ENCODE measurements at places on chromosomes 2 and 18.
A peak's percentile ranks its signal among the peaks of the same experiment; 100 is the strongest.

DNA sequence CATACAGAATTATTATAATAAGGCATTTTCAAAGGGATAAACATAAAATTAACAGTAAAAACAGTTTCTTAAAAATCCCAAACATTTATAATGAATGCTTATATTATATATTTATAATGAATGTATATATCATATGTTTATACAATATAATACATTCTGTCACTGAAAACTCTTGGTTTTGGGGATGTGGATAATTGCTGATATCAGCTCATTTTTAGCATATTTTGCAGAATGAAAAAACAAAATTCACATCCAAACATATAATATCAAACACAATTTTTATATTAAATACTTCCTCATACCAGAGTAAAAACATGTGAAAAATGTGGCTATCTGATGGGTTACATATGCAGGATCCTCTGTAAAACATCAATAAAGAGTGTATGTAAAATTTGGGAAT lies 202.7 kb upstream of the KLHL14 start:
- DNase-seq = no peak

DNA sequence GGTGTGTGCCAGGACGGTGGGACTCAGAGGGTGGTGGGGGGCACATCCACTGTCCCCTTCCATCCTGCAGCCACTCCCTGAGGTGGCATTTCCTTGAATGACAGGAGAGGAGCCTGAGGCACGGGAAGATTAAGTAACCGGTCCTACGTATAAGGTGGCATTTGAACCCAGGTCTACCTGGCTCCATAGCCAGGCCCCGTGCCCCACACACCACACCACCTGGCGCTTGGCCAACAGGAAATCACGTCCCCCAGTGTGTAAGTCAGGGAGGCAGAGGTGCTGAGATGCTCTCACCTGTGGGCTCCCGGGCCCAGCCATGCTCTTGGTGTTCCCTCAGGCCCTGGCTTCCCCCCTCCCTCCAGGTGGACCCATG lies 53.7 kb downstream of the HPCAL1 start:
- no peak for DNase-seq

GRCh38 chr18:8895987-8896619 lies 190.7 kb downstream of the MTCL1 start:
- no peak for DNase-seq

DNA sequence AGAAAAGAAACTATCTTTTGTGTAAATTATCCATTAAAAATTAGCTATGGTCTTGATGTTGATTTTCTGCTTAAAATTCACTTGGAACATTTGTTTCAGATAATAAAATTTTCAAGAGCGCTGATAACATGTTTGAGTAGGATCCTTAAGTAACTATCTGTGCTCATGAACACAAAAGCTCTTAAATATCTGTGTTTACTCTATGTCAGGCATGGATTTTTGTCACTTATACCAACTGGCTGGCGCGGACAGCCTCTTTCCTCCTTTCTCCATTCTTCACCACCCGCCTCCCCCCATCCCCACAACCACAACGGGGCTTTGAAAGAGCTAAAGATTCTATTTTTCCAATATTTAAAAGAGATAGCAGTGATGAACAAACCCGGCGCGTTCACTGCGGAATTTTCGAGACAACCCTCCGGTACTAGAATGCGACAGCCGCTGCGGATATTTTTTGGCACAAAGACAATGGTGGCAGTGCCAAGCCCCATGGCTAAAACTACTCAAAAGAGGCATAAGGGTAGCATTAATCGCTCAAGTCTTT lies 181.5 kb downstream of the TCF4 start:
- no peak for DNase-seq

GRCh38 chr2:168033966-168034365 lies 213.4 kb downstream of the STK39 start:
- no peak for DNase-seq

GRCh38 chr2:116674188-116674587 lies 1140.3 kb upstream of the DDX18 start:
- DNase-seq = no peak

GRCh38 chr2:12709207-12709522 lies 7.6 kb upstream of the TRIB2 start:
- peak; percentile 89 for DNase-seq

DNA sequence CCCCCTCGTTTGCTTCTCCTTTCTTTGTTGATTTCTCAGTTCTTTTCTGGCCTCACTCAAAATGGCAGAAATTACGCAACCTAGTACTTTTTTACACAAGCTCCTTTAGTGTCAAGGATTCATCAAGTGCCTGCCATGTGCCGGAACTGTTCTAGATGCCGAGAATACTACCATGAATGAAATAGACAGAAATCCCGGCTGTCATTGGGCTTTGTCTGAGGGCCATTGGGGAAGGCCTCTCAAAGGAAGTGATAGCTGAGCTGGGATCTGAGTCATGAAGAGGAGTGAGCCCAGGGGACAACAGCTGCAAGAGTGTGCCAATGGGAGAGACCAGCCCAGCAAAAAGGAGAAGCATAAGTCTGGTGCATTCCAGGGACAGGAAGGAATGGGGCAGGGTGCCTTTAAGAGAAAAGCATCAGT lies 34.3 kb upstream of the PPP1CB start:
- no peak for DNase-seq

DNA sequence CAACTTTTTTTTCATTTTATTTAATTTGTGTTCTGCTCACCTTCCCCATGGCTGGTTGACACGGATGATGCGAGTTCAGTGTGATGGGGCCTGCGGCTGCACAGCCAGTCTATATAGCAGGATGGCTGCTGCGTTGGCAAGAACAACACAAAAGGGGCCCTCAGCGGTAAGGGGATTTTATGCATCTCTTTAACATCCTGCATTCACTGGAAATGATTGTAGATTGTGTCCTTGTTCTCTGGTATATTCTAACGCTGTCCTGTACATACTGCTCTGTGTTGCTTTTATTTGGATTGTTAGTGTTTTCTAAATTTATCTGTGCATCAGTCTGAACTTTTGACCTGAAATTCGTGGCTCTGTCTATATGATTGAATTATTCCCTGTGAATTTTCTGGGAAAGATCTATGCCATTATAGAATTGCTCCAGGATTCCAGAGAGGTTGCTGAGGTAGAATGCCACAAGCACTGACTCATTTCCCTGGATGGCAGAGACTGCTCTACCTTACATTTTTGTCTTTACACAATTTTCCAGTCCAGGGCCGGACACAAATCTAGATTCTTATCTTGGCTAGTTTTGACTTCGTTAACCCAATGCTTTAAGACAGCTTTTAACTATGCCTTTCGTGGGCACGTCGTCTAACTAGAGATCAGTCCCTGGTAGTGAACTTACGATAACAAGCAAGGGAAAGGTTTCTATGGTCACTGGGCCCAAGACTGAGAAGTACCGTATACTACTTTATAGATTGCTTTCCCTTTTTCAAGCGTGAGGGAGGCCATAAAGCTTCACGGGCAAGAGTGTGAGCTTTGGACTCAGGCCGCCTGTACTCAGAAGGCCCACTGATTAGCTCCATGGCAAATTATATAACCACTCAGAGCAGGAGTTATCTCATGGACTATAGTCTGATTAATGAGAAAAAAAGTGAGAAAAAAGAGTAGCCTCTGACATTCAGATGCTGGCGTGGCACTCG lies at the start of gene CRYGC:
Gene CRYGC, minus strand, starts transcription at position 85 of the 968 bp plus-strand sequence. Its CDS starts 36 bp downstream, at position 49.
- DNase-seq = no peak

DNA sequence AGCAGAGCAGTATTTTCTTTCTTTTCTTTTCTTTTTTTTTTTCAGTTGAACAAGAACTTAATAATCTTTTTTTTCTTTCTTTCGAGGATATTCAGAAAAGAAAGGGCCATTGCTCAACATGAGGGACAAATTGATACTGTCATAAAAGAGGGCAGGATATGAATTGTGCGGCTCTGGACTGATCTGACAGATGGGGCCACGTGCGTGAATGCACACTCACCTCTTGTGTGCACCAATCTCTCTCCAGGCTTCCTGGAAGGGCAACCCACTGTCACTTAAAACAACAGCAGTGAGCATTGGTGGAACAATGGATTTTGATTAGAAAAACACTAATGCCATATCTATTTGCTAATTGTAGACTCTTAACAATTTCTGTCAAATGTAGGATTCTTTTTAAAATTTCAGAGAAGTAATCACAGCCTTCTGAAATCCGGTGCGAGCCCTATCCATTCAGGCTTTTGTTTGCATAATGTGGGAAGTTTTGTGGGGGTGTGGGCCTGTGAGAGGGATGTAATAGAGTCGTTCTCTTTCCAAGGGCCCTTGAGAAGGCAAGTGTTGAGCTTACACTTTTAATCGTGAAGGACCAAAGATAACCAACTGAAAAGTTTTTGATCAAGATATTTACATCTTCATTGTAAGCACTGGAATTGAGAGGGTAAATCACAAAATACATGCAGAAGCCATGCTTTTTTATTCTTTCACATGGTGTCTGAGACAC lies 298.8 kb downstream of the SP3 start:
- no peak for DNase-seq

DNA sequence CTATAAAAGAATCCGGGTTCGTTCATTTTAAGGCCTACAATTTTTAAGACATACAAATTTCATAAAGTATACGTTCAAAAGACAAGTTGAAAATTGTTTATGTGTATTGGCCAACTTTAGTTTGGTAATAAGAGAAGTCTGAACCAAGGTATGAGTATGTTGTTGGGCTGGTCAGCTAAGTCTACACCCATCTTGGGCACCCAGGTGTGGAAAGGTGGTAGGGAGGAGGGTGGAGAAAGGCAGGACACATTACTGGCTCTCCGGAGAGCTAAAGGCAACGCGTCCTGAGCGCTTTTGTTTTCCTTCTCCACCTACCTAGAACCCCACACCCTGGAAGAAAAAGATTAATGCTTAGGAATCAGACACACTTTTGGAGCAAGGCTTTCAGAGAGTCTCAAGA lies 899 bp upstream of the PELI1 start:
- DNase-seq = no peak

Data from T-helper 2 cell (primary cell).